ENCODE measurements at places on chromosomes 2 and 18.

DNA sequence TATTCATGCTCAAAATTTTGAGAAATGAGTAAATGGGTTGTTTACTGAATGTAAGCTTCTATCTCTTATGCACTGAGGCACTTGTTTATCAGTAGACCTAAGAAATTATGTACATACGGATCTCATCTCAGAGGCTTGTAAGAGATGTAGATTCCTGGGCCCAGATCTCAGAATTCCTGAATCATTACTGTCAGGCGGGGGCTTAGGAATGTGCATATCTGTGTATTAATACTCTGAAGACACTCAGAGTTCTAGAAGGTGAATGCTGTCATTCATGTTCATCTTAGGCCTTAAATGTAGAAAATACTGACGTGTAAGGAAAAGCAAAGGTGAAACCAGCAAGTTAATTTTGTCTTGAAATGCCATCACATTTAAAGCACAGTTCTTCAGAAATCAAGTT, 169.6 kb downstream of the FMNL2 start:
- no peak for DNase-seq

DNA sequence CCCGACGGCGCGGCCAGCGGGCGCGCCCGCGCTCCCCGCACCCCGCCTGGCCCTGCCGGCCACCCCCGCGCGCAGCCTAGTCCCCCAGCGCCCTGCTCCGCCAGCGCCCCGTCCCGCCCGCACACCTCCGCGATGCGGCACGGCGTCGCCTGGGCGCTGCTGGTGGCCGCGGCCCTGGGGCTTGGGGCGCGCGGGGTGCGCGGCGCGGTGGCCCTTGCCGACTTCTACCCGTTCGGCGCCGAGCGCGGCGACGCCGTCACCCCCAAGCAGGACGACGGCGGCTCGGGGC, 232 bp downstream of the SNED1 start:
- no peak for DNase-seq

DNA sequence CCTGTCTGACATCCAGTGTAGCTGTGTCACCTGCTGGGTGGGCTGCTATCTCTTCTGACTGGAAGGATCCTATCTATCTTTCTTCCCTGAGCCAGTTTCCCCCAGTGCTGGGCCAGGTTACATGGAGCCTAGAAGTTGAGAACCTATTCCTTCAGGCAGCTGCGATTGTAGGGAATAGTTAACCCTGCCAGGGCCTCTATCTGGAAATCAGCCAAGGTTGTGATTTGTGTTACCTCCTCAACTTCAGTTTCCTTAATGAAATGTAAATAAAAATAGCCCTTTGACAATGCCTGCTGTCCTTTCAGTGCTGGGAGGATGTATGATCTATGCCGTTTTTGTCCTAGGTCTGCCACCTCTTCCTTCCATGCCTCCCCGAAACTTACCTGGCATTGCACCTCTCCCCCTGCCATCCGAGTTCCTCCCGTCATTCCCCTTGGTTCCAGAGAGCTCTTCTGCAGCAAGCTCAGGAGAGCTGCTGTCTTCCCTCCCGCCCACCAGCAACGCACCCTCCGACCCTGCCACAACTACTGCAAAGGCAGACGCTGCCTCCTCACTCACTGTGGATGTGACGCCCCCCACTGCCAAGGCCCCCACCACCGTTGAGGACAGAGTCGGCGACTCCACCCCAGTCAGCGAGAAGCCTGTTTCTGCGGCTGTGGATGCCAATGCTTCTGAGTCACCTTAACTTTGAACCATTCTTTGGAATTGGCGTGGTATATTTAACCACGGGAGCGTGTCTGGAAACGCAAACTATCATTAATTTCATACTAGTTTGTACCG, 36.6 kb downstream of the GORASP2 start:
- no peak for DNase-seq

- DNase-seq: no peak
These were observed 777.6 kb upstream of the SOX11 start for GRCh38 chr2:4914551-4914950.

GRCh38 chr2:101287303-101287702, 21.2 kb downstream of the RNF149 start:
- no peak for DNase-seq

DNA sequence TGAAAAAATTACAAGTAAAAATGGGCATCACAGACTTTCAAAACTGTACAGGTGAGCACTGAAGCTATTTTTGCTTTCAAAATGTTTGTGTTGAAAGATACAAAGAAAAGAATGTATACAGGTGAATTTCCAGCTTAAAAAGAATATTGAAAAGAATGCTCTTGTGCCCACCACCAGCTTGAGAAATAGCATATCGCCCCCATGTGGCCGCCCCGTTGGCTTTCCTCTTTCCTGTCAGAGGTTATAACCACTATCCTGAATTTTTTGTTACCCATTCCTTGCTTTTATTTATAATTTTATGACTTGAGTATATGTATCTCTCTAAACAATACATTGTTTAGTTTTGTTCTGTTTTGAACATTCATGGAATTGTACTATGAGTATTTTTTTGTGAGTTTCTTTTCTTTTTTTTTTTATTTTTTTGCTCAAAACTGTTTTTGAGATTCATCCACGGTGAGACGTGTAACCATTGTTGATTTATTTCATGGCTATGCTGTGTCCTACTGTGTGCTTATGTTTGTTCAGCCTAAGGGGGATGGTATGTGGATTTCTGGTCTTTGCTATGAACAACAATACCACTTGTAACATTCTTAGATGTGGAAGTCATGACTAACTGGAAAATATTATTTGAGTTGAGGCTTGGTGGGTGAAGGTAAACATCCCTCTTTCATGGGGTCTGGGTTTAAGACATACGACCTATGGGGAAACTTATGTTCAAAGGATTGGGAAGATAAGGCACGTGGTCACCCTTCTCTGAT, 11.6 kb downstream of the TRPM8 start:
- peak; percentile 11 for DNase-seq

GRCh38 chr2:2333076-2333475, 2.0 kb upstream of the MYT1L start:
- no peak for DNase-seq

- no peak for DNase-seq
These were observed 71.7 kb upstream of the TWIST2 start for GRCh38 chr2:238776003-238776760.

GRCh38 chr2:115606350-115606749, 1163.9 kb downstream of the DPP10 start:
- no peak for DNase-seq

- DNase-seq: no peak
These were observed 373.6 kb downstream of the MBD2 start for GRCh38 chr18:53850902-53851301.

DNA sequence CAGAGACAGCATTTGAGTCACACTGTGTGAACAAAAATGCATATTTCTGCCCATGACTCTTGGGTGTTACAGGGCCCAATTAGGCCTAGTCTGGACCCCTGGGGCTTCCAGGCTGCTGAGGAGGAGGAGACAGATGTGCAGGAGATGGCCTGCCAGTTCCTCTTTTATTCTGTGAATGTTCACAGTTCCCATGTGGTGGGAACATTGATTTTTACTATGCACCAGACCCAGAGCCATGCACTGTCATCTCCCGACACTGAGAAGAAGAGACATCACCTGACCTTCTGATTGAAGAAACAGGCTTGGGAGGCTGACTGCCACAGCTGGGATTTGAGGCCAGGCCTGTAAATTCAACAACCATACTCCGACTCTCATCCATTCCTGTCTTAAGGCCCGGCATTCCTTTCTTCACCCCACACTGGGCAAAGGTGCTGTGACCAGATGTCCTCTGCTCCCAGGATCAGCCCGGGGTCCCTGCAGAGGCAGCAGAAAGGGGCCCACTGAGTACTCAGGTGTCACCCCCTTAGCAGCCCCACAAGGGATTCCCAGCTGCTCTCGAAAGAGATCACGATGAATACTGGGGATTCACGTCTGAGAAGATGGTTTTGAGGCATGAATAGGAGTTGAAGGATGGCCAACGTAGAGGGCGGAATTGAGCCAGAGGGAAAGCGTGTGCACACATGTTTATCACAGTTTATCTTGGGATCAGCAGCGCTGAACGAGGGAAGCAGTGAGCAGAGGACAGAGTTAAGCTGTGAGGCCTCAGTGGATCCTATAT, 3.6 kb upstream of the TFCP2L1 start:
- DNase-seq: no peak

- DNase-seq: peak; percentile 29
These were observed 189.5 kb downstream of the TFCP2L1 start for GRCh38 chr2:121095257-121096080.

DNA sequence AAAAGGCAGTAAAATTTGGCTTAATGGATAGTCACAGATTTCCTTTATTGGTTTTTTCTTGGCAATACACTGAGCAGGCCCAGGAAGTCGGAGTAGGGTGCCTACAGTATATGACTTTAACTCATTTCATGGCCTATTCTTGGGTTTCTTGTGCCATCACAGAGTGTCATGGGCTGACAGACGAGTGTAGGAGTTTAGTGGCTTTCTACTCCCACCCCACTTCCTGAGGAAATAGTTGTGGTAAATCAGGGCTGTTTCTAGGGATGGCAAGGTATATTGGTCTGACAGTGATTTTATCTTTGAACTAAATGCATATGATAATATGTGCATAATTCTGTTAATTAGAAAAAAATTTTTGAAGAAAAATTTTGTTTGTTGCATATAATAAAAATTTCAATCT, 100.1 kb downstream of the PLCL1 start:
- peak; percentile 13 for DNase-seq

GRCh38 chr2:236863729-236864126, 222.0 kb upstream of the COPS8 start:
- DNase-seq: no peak

DNA sequence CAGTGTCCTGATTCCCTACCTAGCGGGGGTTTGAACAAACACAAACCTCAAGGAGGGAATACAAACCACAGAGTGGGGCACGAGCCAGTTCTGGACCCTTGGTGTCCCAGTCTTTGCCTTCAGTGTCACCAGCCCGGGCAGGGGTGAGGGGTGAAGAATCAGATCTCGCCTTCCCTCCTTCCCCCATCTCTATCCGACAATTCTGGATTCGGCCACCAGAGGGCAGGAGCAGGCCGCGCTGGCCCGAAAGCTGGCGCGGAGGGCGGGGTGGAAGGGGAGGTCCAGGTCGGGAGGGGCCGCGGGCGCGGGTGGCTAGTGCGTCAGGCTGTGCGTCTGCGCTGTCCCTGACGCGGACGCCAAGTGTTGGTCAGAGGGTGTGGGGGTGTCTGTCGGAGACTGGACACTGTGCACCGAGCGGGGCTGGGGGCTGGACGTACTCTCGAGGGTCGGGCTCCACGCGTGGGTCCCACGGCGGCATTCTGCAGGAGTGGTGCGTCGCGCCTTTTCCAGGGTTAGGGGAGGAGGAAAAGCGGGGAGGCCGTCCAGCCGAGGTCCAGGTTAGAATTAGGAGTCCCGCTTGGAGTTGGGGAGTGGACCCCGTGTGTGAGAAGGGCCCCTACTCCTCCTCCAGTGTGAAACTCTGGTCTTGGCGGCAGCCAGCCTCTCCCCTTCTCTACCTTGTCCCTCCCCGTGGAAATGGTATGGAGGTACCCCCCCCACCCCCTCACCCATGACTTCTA, 2.9 kb upstream of the CRYBA2 start:
- peak; percentile 80 for DNase-seq

DNA sequence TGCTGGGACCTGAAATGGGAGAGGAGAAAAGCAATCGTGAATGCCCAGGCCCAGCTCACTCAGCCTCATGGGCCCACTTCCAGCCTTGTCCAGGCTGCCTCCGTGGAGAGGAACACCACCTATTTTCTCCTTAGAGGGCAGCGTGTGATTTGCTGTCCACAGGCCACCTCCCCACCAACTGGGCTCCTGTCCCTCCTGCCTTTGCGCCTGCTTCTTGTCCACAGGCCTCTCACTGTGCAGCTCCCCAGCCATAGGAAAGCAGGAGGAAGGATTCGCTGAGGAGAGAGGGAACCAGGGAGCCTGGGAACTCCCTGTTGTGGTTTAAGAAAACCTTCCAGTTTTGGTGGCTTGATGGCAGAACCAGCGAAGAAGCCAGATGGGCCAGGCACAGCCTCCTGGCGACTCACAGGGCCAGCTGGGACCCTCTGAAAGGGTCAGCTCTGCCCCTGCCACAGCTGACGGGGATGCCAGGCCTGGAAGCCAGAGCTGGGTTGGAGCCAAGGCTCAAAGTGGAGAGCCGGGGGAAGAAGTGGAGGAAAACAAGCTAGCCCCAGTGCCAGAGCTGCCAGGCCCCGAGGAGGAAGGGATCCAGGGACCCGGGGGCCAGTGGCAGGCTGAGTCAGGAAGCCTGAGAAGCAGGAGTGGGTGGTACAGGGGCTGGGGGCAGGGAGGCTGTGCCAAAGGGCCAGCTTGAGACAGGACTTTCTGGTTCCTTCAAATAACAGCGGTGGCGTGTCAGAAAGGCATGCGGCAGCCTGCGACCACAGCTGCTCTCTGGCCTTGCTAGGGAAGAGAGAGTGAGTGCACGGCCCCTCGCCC, 9.9 kb downstream of the TMBIM1 start:
- DNase-seq: no peak

- peak; percentile 63 for DNase-seq
These were observed 2.3 kb downstream of the NEUROD1 start for GRCh38 chr2:181677912-181678586.

- DNase-seq: no peak
These were observed 84.0 kb upstream of the TMEM200C start for GRCh38 chr18:5979176-5979888.

DNA sequence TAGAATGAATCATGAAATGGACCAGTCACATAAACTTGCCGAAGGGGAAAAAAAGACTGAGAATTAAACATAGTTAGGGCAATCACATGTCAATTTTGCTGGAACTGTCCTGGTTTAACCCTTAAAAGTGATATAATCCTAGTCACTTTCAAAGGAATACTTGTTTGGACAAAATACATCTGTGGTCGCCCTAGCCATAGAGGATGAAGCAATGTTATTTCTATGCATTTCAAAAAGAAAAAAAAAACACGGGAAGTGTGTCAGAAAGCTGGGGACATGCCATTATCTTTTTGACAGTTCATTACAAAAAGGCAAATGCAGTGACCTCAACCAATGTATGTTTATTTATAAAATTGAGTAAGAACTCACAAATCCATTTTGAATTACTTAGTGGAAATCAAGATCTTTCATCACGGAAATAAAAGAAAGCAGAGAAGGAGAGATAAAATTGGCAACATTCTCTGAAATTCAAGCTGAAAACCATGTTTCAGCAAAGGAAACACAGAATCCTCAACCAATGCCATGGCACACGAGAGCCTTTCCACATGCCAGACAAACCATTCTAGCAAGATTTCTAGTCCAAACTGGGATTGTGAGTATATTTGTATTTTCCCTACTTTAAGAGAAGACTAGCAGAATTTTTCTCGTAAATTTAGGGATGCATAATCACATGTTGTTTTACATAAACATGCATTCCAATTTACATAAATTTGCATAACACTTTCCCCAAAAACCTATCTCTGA, 854.3 kb upstream of the ACVR2A start:
- DNase-seq: no peak

DNA sequence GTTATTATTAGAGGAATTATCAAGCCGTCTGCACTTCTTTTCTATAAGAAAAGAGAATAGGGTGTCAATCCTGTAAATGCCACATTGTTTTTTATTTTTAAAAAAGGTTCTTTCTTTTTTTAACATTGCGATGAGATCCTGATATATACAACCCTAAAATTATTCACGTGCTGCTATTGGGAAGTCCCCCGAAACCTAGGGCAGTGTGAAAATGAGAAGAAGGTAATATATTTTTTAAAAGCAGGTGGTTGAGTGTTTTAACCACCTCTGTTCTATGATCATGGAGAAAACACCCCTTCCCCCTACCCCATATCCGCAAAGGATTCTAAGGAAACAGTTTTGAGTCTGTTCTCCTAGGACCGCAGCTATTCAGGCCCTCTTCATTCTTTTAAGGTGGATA, 94.5 kb upstream of the KLHL14 start:
- DNase-seq: no peak

All from stimulated activated CD4-positive, alpha-beta T cell treated with anti-CD3 and anti-CD28 coated beads, Interleukin-1b, Interleukin-23, amount 100 ng/mL, for 48 hours (primary cell).